ENCODE measurements at places on chromosomes 1 and 21.

DNA sequence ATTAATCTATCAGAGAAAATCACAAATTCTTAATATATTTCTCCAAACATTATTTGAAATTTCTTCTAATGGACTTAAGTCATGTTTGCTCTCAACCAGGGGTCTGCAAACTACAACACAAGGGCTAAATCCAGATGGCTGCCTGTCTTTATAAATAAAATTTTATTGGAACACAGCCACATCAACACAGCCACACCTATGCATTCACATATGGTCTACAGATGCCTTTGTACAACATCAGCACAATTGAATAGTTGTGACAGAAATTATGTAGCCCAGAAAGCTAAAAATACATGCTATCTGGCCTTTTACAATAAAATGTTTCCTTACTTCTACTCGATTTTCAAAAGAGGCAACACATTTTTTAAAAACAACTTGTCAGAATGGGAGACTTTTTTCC, 103.9 kb downstream of the DPYD start:
- no peak for DNase-seq

GRCh38 chr1:16607433-16607851, 5.9 kb downstream of the NBPF1 start:
- DNase-seq = no peak

GRCh38 chr21:44714905-44715304, 3.5 kb upstream of the TSPEAR start:
- DNase-seq = no peak

DNA sequence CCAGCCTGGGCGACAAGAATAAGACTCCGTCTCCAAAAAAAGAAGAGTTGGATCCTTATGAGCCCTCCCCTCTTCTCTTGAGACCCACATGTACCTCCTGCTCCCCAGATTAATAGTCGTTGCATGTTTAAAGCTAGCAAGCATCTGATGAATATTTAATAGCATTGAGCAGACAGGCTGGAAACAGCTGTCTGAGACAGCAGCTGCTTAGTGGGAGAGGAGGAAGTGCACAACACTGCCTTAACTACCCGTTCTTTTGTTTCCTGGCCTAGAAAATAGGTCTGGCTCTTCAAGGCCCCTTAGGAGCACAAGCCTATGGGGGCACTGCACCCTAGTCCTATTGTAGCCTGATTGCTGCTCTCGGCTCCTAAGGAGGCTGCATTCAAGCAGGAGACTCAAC, 17.3 kb upstream of the TMEM39B start:
- no peak for DNase-seq

- DNase-seq = no peak
Measured at GRCh38 chr1:197029749-197030148, 37.3 kb downstream of the F13B start.

- DNase-seq = no peak
Measured at GRCh38 chr1:173095632-173096031, 44.9 kb upstream of the TNFSF18 start.

- no peak for DNase-seq
Measured at GRCh38 chr1:204103431-204103741, 30.5 kb downstream of the SOX13 start.

DNA sequence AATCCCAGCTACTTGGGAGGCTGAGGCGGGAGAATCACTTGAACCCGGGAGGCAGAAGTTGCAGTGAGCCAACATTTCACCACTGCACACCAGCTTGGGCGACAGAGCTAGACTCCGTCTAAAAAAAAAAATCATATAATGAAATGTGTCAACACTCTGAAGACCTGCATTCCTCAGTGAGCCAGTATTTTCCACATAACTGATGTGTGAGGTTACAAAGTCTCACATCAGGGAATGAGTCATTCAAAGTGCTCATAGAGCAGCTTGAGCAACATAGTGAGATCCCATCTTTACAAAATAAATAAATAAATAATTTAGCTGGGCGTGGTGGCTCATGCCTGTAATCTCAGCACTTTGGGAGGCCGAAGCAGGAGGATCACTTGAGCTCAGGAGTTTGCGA, 65.5 kb downstream of the CASZ1 start:
- no peak for DNase-seq

GRCh38 chr1:53781654-53782053, 42.7 kb upstream of the GLIS1 start:
- no peak for DNase-seq

- DNase-seq = no peak
Measured at GRCh38 chr1:174789399-174789798, 210.3 kb upstream of the CACYBP start.

All from NCI-H1105 treated with DMSO at 0.1 percent for 48 hours (cell line).